Fibroblast of the aortic adventitia (primary cell): ENCODE measurements at places on chromosomes 1 and 21. TPM values are rescaled to one million over a fixed set of nuclear protein-coding genes. Genes with fewer than 3 reads are reported as not detected.

Gene ADGRL4
- 12.3 and 139 TPM in 2 replicates for total RNA-seq

Gene DAB1
- total RNA-seq, result 0.45 and 3.2 TPM in 2 replicates

- DNase-seq, result no peak
Measured at GRCh38 chr1:180231936-180232335, 1.9 kb downstream of the LHX4 start.

GRCh38 chr21:46603228-46603627 lies 1.7 kb downstream of the S100B start:
- DNase-seq, result peak; percentile 18

DNA sequence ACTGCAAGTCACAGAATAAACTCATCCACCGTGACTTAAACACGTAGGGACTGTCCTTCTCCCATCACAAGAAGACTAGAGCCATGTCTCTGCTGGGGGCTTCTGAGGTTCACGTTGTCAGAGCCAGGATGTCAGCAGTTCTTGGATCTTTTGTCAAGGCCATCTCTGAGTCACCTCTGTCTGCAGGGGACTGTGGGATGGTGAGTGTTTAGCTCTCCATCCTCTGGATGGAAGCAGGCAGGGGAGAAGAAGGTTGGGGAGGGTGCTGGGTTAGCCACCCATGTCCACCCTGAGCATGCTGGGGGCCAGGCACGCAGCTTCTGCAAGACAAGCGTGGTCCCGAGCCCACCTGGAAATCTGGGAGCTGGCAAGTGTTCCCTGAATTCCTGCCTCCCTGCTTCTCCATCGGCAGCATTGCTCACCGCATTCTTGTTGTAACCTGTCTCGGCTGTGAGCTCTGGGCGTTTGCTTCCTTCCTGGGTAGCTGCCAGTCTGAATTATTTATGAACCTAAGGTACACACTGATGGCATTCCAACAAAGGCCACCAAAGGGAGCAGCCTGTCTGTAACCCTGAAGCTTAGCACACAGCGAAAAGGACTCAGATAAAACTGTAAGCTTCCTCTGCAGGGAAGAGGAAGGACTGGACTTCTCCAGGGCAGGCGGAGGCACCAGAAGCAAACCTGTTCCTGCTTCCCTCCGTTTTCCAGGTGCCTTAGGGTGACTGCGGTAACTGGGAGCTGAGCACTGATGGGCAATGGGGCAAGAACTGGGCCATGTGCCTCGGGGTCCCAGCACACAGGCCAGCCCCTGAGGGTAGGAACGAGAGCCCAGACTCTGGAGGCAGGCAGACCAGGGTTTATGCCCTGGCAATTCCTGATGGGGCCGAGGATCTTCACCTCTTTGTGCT lies 88.6 kb downstream of the RIPK4 start:
- no peak for DNase-seq
